Renal cortical epithelial cell (primary cell): ENCODE measurements at places on chromosomes 13 and 19. TPM values are rescaled to one million over a fixed set of nuclear protein-coding genes. Genes with fewer than 3 reads are reported as not detected.

ZNF763 gene
- 1.7 and 5.0 TPM in 2 replicates for total RNA-seq

FBXL12 gene
- total RNA-seq = 9.7 and 16.7 TPM in 2 replicates

PABPC3 gene
- total RNA-seq = 0.17 and 0.35 TPM in 2 replicates

TEX29 gene
- not detected in 2 replicates for total RNA-seq

VAV1 gene
- 0.05 and 5.2 TPM in 2 replicates for total RNA-seq

TNFSF13B gene
- 1.3 and 4.7 TPM in 2 replicates for total RNA-seq

ISOC2 gene
- total RNA-seq = 64.3 and 69.8 TPM in 2 replicates

FXYD1 gene
- not detected in 2 replicates for total RNA-seq

NBEA gene
- 5.9 and 31.2 TPM in 2 replicates for total RNA-seq

LYL1 gene
- total RNA-seq = 0.20 and 1.7 TPM in 2 replicates

CCDC8 gene
- total RNA-seq = 14.1 and 30.7 TPM in 2 replicates

SPC24 gene
- total RNA-seq = 1.5 and 29.3 TPM in 2 replicates

LRRC4B gene
- total RNA-seq = 0.30 TPM in 1 of 2 replicates, not detected in the other

EPN1 gene
- total RNA-seq = 42.4 and 248 TPM in 2 replicates

ZNF580 gene
- total RNA-seq = 0.52 and 5.8 TPM in 2 replicates

ANKLE1 gene
- total RNA-seq = 0.52 and 1.1 TPM in 2 replicates

TICAM1 gene
- 9.0 and 9.6 TPM in 2 replicates for total RNA-seq

FXYD7 gene
- total RNA-seq = not detected in 2 replicates

SPRY2 gene
- total RNA-seq = 9.3 and 10.6 TPM in 2 replicates

IGFL1 gene
- 3.8 TPM in 1 of 2 replicates, not detected in the other for total RNA-seq

S1PR4 gene
- total RNA-seq = 0.10 TPM in 1 of 2 replicates, not detected in the other

ONECUT3 gene
- not detected in 2 replicates for total RNA-seq

CACNG6 gene
- total RNA-seq = 0.17 and 0.55 TPM in 2 replicates

ADAMTSL5 gene
- 2.1 and 5.0 TPM in 2 replicates for total RNA-seq

SIGLEC9 gene
- total RNA-seq = not detected in 2 replicates

UBE2M gene
- total RNA-seq = 39.4 and 55.4 TPM in 2 replicates

SHISA7 gene
- total RNA-seq = not detected in 2 replicates

MBD3L2 gene
- not detected in 2 replicates for total RNA-seq

TEX26 gene
- not detected in 2 replicates for total RNA-seq

URAD gene
- not detected in 2 replicates for total RNA-seq

CRB3 gene
- 57.4 and 121 TPM in 2 replicates for total RNA-seq

SHISA2 gene
- 68.7 and 266 TPM in 2 replicates for total RNA-seq

SLITRK6 gene
- total RNA-seq = 0.17 TPM in 1 of 2 replicates, not detected in the other

IGFL2 gene
- not detected in 2 replicates for total RNA-seq

LCP1 gene
- 0.40 and 5.4 TPM in 2 replicates for total RNA-seq

APOC4 gene
- not detected in 2 replicates for total RNA-seq

ZNF345 gene
- 1.6 and 5.5 TPM in 2 replicates for total RNA-seq

ZNF229 gene
- total RNA-seq = 11.3 and 13.4 TPM in 2 replicates
